ENCODE measurements at places on chromosomes 3 and 15.

DNA sequence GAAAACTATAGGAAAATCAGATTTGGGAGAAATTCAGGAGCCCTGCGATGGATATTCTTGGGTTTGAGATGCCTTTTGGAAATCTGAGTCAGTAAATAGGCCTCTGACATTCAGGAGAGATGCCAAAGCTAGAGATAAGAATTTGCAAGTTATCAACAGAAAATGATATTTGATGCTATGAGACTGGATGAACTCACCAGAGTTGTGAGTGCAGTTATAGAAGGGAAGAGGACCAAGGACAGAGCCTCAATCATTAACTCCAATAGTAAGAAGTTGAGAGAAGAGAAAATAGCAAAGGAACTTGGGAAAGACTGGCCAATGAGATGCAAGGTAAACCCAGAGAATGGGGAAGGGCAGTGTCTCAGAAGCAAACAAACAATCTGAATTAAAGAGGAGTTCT is 7.9 kb upstream of the ANO10 start:
- DNase-seq, result no peak

DNA sequence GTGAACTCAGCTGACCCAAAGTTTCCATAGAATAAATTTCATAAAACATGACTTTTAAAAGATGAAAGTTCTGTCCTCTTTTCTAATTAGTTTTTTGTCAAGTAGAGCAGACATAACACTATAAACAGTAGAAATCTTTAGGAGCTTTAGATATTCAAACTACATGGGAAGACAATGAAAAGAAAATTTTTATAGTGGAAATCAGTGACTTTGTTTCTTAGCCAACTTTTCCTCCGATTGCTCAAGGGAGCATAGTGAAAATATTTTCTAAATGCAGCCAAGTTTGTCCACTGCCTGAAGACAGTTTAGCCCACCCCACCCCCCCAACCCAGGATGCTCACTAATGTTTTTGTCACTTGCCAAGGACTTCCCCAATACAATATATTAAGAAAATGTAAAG is 114.9 kb downstream of the PLD1 start:
- no peak for DNase-seq

DNA sequence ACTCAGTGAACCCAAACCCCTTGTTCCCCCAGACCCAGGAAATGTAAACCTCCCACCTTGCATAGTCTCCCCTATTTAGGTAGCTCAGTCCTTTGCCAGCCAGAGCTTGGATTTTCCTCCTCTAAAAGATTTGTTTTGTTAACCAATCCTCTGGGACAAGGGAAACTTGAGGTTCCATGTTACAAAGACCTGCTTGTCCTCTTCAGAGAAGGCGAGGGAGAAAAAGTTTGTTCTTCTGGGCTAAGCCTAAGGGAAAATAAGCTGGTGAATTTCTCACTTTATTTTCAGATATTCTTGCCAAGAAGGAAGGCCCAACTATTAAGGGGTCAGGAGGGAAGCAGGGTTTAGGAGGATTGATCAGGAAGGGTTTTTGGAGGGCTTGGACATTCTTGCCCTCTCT is 136.1 kb upstream of the PROK2 start:
- no peak for DNase-seq

DNA sequence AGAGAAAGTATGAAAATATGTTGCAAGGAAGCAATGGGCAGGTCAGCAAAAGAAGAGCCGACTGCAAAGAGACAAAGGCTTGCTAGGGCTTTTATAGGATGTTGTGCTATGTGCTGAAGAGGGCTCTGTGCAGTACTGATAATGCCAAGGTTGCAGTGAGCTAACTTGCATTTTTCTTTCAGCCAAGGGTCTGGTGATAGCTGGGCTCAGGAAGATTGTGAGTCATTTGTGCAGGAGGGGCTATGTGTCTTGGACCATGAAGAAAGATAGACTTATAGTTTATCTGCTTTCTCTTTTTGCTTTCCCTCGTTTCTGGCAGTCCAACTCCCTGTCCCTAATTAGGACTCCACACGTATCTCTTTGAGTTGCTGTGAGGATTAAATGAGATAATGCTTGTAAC is 64.5 kb upstream of the LRIG1 start:
- DNase-seq, result no peak

- no peak for DNase-seq
These were observed 80.9 kb upstream of the SOX2 start for GRCh38 chr3:181630853-181631252.

DNA sequence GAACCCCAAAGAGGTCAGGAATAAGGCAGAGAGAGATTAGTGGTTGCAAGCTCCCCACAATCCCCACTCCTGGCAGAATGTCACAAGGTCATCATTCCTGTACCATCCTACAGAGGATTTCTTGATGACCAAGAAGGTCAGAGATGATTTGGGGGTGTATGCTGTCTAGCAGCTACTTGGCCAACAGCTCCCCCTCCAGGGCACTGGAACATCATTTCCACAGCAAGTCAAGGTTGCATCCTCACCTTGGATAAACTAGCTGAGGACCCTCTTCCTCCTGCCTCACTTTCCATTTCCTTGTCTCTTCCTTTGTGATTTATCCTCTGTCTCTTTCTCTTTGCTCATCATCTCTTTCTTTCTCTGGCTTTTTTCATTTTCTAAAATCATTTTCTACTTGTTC is 106.3 kb downstream of the PROS1 start:
- DNase-seq, result no peak

- no peak for DNase-seq
These were observed 133.7 kb upstream of the UBE2E1 start for GRCh38 chr3:23671851-23672589.

GRCh38 chr3:103167850-103168249 is 733.0 kb downstream of the ZPLD1 start:
- no peak for DNase-seq

GRCh38 chr3:141230293-141230692 is 1.3 kb upstream of the PXYLP1 start:
- no peak for DNase-seq

- DNase-seq, result no peak
These were observed 72.9 kb downstream of the TM4SF4 start for GRCh38 chr3:149547413-149547812.

GRCh38 chr3:27633224-27633545 is 88.9 kb downstream of the EOMES start:
- DNase-seq, result no peak

DNA sequence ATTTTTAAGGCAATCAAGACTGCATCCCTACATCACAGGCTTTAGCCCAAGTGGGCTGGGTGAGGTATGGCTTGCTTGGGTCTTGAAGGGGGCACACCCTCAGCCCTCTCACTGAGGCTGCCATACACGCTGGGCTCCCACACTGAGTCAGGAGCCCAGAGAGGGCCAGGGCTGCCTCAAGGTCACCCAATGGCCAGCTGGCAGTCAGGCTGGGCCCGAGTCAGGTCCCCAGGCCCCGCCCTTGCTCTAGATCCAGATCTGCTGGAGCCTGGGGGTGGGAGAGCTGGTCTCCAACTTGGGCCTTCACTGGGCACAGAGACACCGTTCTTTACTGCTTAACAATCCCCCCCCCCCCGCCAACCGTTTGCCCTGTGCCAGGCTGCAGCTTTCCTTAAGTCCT is 88.1 kb downstream of the IQSEC1 start:
- no peak for DNase-seq

DNA sequence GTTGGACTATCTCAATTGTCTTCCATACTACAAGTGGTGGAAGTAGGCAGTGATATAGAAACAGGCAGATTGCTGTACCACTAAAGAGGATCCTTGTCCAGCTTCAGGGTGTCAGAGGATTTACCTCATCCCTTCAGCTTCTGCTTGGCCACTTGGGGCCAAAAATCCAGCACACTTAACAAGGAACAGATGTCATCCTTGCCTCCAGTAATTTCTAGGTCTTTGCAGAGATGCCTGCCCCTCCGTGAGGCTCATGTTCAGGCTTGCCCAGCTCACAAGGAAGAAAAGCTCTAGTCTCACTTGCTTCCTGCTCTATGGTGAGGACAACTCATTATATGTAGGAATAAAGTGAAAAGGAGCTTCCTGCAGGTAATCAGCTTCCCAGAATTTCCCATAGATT is 510.3 kb downstream of the EPHA3 start:
- DNase-seq, result no peak

DNA sequence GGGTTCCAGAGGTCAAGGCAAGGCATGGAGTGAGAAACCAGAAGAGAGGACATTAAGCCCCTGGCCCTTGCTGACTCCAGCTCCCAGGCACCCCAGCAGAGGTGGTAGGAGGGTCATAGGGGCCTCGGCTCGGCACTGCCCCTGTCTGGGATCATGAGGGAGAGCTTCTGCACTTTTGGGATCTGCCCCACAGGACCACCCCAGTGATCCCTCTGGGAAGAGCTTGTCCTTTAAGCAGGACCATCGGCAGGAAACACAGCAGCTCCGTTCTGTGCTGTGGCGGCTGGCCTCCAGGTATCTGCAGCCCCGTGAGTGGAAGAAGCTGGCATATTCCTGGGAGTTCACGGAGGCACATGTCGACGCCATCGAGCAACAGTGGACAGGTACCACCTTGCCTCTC is 35.5 kb downstream of the ANKDD1A start:
- DNase-seq, result no peak

DNA sequence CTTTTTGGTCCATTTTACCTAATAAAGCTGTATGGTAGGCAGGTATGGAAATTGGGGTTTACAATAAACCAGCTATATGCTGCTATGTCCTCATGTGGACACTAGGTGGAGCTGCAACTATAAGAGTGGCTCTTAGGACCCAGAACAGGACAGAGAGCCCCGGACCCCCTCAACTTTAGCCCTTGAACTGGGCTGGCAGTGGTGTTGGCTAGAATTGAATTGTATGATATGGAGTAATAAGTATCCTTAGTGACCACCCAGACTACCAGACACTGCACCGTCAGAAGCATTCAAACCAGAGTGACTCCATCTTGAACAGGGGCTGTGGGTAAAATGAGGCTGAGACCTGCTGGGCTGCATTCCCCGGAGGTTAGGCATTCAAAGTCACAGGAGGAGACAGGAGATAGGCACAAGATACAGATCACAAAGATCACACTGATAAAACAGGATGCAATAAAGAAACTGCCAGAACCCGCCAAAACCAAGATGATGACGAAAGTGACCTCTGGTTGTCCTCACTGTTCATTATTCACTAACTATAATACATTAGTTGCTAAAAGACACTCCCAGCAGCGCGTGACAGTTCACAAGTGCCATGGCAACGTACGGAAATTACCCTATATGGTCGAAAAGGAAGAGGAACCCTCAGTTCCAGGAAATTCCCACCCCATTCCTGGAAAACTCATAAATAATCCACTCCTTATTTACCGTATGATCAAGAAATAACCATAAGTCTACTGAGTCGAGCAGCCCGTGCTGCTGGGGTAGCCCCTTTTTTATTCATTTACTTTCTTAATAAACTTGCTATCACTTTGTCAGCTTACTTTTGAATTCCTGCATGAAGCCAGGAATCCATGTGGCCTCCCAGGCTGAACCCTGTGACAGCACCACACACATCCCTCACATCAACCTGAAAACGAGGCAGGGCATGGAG is 68.7 kb upstream of the BLM start:
- peak; percentile 11 for DNase-seq

GRCh38 chr3:25812644-25813043 is 22.8 kb downstream of the OXSM start:
- no peak for DNase-seq

DNA sequence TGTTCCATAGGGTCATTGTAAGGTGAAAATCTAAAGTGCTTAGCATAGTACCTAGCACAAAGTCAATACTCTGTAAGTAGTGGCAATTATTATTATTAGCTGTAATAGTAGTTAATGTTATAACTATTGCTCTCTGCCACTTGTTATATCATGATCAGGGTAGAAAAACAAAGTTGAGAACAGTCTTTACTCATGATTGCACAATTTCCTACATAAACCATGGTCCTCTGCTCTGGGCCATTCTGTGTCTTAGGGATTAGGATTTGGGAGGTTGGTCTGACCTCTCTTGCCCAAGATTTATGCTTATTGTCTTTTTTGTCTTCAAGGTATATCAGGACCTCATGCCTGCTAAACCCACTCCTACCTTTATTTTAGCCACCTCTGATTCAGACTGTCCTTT is 4.3 kb upstream of the LRRC58 start:
- no peak for DNase-seq

GRCh38 chr3:38084334-38085310 is 45.6 kb downstream of the DLEC1 start:
- no peak for DNase-seq

- no peak for DNase-seq
These were observed 8.6 kb upstream of the SST start for GRCh38 chr3:187678726-187679268.

DNA sequence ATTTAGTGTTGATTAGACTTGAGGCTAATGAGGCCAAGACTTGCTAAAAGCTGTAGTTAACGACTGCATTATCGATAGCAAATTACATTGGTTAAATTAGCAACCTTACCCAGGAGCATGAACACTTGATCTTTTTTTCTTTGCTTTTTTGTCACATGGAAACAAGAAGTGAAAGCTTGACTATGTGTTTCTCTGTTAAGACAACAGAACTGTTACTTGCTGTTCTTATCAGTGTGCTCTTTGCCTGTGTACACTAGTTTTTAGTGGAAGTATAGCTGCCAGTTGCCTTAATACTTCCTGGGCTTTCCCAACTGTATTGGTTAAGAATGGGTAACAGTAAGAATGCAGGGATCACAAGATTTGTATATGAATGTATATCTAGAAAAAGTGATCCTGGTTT is 625.5 kb downstream of the NAALADL2 start:
- DNase-seq, result no peak

- DNase-seq, result no peak
These were observed 85.8 kb downstream of the KCNAB1 start for GRCh38 chr3:156206157-156206556.

DNA sequence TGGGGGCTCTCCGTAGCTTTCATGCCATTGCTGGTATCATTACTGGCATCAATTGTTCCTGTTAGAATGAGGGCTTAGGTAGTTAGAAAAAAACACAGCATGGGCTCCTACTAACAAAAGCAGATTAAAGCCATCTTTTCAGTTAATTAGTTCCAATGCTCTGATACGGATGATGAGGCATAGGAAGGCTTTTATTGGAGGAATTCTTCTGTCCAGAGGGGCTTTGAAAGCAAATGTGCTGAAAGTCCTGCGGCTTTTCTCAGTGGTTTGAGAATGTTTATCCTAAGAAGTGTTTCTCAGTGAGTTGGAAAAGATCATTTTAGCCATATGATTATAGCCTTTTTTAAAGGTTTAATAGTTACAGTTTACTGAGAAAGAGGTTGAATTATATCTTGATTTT is 198.5 kb downstream of the THSD4 start:
- no peak for DNase-seq

Measured in activated naive CD8-positive, alpha-beta T cell treated with anti-CD3 and anti-CD28 coated beads, Interleukin-2, amount 50 U/mL, for 16 hours (primary cell).